Activated CD4-positive, alpha-beta T cell treated with anti-CD3 and anti-CD28 coated beads for 24 hours (primary cell): ENCODE measurements at places on chromosomes 6 and 20.

- DNase-seq = no peak
Measured at GRCh38 chr20:32527052-32527446, 58.1 kb downstream of the NOL4L start.

- DNase-seq = no peak
Measured at GRCh38 chr20:39109933-39110818, 148.0 kb downstream of the DHX35 start.

- no peak for DNase-seq
Measured at GRCh38 chr6:2155206-2155605, 90.2 kb downstream of the GMDS start.

DNA sequence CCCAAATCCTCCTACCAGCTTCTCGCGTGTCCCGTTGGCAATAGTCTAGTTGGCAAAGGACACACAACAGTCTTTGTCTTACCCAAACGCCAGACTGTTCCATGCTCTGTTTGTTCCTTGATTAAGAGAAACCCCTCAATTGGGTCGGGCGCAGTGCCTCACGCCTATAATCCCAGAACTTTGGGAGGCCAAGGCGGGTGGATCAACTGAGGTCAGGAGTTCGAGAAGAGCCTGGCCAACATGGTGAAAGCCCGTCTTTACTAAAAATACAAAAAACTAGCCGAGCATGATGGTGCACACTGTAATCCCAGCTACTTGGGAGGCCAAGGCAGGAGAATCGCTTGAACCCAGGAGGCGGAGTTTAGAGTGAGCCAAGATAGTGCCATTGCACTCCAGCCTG is 153.7 kb downstream of the GRM4 start:
- no peak for DNase-seq

GRCh38 chr6:170290296-170291128 is at the start of gene DLL1:
DLL1 (minus strand) TSS chr6:170291078; CDS start chr6:170290139, 939 bp downstream.
- DNase-seq = no peak

DNA sequence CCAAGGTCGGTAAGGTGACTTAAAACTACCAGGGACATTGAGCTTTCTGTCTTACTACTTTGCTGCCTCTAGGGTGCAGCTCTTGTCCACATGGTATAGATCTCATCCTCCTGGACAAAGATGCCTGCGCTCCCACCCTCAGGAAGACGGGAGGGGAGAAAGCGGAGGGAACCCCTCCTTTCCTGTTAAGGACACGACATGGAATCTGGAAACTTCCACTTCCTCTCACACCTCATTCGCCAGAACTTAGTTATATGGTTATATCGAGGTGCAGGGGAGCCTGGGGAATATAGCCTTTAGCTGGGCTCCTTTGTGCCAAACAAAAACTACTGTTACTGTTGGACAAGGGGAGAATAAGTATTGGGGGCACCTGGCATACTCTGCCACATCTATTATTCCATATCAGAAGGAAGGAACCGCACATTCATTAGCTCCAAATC is 224.3 kb upstream of the TSHZ2 start:
- no peak for DNase-seq

- no peak for DNase-seq
Measured at GRCh38 chr6:139099984-139100383, 34.9 kb upstream of the HECA start.

GRCh38 chr6:158622545-158623190 is 21.9 kb downstream of the DYNLT1 start:
- no peak for DNase-seq

DNA sequence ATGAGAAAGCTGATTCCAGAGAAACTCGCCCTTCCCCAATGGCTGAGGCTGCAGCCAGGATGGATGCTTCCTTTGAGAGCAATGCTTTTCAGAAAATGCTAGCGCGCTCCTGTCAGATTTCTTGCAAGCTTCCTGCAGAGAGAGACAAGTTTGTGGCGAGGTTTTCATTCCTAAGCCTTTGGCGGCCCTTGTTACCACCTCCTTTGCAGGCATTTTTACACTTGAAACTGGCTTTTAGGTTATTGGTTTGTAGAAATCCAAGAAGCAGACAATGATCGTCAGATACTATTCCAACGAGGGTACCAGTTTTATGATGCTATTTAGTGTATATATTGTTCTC is 1.1 kb downstream of the FNDC1 start:
- no peak for DNase-seq

DNA sequence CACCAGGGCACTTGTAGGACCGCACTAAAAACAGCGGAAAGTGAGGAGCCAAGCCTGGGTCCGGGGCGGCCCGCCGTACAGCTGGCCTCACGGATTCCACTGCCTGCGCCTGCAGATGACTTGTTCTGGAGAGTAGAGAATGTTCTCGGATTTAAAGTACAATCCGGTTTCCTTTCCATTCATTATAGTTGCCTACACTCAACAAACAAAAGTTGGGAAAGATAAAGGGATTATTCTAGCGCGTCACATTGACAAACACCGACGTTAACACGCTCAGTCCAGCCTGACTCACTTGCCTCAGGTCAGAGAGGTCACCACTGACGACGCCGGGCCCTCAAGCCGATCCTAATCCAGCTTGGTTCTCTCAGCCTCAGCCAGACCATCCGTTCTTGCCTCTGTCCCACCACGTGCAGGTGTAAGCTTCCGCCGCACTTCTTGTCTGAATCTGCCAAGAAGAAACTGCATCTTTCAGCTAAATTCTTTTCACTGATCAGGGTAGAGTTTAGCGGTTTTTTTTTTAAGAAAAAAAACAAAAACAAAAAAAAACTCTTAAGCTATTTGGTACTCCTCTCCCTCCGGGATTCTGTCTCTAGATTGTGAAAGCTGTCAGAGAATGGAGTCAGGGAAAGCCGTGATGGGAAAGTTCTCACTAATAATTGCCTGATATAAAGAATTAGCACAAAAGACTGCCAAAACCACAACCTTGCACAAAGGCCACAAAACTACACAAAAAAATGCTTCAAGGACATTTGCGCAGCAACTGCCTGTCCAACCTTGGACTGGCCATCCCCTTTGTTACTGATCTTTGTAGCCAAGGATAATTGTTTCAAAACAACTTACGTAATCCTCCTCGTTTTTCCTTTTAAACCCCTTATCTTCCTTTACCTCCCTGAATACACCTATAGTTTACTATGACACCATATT is 1.1 kb upstream of the PHF10 start:
- no peak for DNase-seq

- no peak for DNase-seq
Measured at GRCh38 chr6:9405369-9405768, 970.0 kb upstream of the SLC35B3 start.

DNA sequence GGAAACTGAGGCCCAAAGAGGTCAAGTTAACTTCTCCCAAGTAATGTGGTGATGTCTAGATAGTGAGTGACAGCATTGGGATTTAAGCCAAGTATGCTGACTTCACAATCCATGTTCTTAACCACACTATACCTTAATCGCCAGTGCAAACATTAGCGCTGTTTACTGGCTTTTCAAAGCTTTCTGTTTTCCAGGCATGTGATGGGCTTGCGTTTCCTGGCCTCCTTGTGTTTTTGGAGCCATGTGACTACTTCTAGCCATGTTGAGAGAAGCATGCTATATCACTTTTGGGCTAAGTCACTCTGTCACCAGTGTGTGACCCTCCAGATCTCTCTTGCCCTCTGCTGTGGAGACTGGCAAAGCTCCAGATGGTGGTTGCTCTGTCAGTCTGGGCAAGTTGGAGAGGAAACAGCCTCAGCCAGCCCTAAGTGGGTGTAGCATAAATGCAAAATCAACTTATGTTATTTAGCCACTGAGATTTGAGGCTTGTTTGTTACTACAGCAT is 76.9 kb downstream of the ANKRD6 start:
- DNase-seq = no peak

DNA sequence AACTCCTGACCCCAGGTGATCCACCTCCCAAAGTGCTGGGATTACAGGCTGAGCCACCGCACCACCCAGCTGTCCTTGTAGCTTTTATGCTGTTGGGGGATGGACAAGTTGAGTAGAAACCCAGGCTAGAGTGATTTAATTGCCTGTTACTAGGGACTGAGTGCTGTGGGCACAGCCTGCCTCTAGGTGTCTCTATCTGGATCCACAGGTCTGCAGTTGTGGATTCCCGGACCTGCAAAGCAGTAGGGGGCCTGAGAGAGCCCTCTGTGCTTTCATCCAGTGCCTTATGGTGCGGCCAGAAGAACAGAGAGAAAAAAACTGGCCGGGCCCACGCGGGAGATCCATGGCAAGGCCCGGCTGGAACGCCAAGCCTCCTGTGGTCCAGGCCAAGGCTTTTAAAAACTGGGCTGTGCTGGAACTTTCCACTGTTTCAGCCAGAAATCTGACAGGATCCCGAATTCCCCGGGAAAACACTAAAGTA is 5.2 kb downstream of the SIRPA start:
- DNase-seq = no peak

DNA sequence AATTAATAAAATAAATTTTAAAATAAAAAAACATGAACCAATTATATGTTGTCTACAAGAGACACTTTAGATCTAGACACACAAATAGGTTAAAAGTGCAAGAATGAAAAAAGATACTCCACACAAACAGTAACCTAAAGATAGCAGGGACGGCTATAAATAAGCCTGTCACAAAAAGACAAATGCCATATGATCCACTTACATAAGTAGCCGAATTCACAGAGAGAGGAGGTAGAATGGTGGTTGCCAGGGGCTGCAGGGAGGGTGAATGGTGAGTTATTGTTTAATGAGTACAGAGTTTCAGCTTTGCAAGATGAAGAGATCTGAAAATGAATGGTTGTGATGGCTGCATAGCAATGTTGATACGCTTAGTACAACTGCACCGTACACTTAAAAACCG is 32.7 kb downstream of the KATNA1 start:
- DNase-seq = no peak

- no peak for DNase-seq
Measured at GRCh38 chr6:136923954-136924673, 2.0 kb downstream of the SLC35D3 start.

DNA sequence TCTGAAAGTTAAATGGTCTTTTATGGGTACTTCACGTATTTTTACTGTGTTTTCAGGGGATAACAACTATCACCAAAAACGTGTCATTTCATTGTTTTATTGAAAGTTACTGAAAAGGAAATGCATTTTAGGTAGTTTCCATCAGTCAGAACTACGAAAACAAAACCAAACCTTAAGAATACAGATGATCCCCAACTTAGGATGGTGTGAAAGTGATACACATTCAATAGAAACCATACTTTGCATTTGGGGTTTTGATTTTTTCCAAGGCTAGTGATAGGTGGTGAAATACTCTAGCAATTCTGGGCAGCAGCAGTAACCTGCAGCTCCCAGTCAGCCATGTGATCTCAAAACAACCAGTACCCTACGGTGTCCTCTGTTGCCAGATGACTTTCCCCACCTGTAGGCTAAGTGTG is 25.9 kb upstream of the EFHC1 start:
- no peak for DNase-seq

- DNase-seq = no peak
Measured at GRCh38 chr6:135631821-135632220, 134.3 kb upstream of the AHI1 start.

DNA sequence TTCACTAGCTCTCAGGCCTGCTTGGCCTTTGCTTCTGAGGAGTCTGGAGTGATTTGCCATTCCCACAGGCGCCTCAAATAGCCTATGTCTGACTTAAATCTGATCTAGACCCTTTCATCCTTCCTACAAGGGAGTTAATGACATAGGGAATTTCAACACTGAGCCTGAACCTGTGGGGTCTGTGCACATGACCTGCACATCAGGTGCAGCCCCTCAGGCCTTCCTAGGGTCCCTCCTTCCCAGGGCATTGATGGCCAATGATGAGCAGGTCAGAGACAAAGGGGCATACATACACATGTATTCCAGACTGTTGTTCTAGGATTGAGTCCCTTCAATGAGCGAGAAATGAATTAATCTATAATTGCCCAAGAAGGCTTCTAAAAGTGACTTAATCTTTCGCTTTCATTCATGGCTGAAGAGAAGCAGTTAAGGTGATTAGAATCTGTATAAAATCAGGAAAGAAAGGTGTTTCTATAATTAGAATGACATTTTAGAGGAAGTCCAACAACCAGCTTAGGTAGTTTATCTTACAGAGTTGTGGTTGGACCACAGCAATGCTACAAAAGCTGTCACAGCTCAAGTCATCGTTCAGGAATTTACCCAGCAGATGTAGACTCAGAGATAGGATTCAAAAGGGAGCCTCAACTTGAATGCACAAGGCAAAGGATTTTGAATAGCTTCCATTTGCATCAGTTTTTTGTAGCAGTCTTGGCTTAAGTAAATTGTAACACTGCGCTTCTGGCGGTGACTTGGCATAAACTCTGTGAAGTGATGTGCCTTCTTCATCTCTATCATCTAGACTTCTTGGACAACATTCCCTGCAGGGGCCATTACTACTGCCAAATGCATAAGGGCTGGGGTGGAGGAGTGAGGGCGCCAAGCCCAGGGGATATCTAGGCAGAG is 27.0 kb upstream of the TBC1D7 start:
- DNase-seq = no peak

- DNase-seq = no peak
Measured at GRCh38 chr20:50594231-50594590, 84.0 kb downstream of the PTPN1 start.

DNA sequence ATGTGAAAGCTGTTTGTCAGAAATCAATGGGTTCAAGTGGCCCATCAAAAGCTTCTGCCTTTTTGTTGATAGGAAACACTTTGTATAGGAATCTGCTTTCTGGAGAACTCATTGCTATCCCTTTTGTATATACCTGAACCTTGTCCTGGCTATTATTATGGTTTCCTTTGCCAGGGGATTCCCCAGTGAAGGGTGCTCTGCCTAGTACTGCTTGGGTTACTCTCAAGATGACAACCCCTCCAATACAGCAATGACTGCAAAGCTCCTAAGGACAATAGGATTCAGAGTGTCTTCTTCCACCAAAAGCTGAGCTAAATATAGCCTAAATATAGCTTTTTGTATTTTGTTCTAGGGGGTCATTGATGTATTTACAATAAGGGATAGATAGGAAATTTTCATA is 54.0 kb upstream of the PTPRK start:
- DNase-seq = no peak

GRCh38 chr6:125201961-125202729 is 48.6 kb downstream of the TPD52L1 start:
- no peak for DNase-seq

DNA sequence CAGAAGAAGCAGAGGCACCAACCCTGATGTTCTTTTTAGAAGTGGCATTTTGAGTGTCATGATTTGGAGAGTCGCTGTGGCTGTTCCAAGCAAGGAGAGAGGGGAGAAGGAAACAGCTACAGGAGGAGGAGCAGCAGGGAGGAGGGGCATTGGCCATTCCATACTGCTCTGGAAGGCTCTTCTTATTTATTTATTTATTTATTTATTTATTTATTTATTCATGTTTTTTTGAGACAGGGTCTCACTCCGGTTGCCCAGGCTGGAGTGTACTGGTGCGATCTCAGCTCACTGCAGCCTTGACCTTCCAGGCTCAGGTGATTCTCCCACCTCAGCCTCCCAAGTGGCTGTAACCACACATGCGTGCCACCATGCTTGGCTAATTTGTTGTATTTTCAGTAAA is 178.3 kb upstream of the PROKR2 start:
- DNase-seq = no peak
